CD4-positive, alpha-beta memory T cell (primary cell): ENCODE measurements at places on chromosomes 11 and 22. TPM values are rescaled to one million over a fixed set of nuclear protein-coding genes. Genes with fewer than 3 reads are reported as not detected.
A peak's percentile ranks its signal among the peaks of the same experiment; 100 is the strongest.

The SIDT2 gene
- total RNA-seq = 60.2 TPM

GRCh38 chr22:38236786-38237185, 35.0 kb downstream of the MAFF start:
- H3K27ac ChIP-seq = no peak overlapping the region
- DNase-seq = no peak
- H3K4me3 ChIP-seq = no peak overlapping the region
- no peaks in the 10 kb centered on the region for H3K27me3 ChIP-seq
- no peaks in the 10 kb centered on the region for H3K4me1 ChIP-seq

DNA sequence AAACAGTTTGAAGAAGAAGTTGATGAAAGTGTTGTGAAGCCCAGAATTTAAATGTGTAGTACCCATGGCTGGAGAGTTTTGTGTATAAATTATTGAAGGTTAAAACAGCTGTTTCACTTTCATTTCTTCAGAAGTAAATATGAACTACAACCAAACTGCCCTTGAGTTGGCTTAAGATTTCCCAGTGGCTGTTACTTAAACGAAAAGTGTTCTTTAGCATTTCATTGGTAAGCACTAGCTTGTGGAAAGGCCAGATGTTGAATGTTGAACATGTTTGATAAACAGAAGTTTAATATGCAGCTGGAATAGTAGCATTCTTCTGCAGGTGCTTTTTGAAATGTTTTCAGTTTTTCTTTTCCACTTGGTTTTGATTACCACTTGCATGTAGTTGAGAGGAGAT, 83.2 kb upstream of the TNRC6B start:
- H3K27me3 ChIP-seq = no peaks in the 10 kb centered on the region
- no peak overlapping the region for H3K4me3 ChIP-seq
- no peaks in the 10 kb centered on the region for H3K36me3 ChIP-seq
- H3K27ac ChIP-seq = no peak overlapping the region

DNA sequence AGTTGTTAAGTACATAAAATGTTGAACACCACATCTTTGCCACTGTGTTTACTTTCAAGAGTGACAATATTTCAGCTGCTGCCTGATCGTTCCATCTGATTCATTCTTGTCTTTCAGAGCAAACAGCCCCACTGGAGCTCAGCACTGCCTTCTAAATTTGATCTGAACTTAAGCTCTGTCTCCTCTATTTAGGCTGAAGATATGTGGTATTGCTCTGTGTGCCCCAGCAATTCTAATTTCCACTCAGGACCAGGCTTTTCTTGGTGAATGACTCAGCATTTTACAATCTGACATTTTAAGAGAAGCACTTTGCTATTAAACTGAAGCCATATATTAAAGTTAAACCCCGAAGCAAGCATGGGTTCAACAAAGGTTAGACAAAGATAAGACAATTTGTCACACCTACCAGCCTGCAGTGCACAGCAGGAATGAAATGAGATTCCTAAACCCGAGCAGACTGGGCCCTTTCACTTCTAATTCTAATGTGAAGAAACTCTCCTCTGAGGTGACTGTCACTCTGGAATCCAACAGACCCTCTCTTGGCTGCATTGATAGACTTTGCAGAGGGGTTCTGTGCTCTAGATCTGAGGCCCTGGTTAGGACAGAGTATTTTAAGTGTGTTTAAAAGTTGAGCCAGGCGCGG, 41.7 kb upstream of the PLET1 start:
- no peak overlapping the region for H3K4me3 ChIP-seq
- no peaks in the 10 kb centered on the region for H3K27me3 ChIP-seq
- peaks cover 19% of the 10 kb centered on the region for H3K4me1 ChIP-seq

DNA sequence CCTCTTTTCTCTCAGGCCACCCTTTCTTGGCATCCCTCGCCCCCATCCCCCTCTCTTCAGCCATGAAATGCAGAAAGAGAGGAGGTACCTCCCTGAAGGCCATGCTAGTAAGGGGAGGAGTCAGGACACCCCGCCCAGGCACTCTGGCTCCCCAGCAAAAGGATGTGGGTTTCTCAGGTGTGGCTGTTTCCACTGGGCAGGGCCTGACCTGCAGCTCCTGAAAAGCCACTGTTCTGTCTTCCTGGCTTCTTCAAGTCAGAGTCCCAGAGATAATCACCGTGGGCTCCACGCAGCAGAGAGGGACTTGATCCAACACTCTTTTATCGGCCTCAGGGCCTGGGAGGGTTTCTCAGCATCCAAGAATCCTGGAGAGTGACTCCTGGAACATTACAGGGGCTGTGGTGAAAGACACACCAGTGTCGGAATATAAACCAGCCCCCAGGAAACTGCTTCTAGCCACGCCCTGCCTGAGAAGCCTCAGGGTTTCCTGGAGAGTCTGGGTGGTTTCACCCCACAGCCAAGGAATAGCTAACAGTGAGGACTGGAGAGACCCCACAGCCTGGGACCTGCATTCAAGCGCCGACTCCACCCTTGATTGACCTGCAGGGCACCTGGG, 45.7 kb upstream of the TSPAN18 start:
- peak overlapping the region; percentile 44 for H3K4me3 ChIP-seq
- H3K36me3 ChIP-seq = no peaks in the 10 kb centered on the region
- peaks cover 52% of the 10 kb centered on the region for H3K4me1 ChIP-seq
- DNase-seq = peak; percentile 75

DNA sequence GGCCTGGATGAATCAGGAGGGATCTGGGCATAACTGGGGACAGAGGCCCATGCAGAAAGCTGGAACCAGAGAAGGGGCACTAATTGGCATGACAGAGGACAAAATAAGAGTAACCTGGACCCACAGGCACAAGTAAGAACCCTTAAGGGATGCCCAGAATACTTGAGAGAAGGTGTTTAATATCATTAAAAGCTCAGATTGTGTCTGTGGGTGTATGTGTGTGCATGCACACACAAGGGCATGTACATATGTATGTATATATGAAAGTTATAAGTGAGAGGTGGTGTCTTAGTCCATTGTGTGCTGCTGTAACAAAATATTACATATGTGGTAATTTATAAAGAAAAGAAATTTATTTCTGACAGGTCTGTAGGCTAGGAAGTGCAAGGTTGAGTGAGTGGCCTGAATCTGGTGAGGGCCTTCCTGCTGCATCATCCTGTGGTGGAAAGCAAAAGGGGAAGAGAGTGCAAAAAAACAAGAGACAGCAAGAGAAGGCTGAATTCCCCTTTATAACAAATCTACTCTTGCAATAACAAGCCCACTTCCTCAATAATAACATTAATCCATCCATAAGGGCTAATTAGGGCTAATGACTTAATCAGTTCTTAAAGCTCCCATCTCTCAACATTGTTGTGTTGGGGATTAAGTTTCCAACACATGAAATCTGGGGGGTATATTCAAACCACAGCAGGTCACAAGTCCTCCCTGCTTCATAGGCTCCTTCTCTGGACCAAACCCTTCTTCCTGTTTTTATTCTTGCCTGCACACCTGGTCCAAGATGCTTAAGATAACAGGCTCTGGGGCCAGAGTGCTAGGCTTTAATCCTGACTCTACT, 68.3 kb upstream of the POU2AF2 start:
- DNase-seq = no peak
- no peak overlapping the region for H3K4me3 ChIP-seq
- no peak overlapping the region for H3K27ac ChIP-seq
- H3K27me3 ChIP-seq = no peaks in the 10 kb centered on the region
- no peaks in the 10 kb centered on the region for H3K4me1 ChIP-seq

The C11orf42 gene
- total RNA-seq = not detected

The OR10D3 gene
- total RNA-seq = not detected

- DNase-seq = no peak
- no peak overlapping the region for H3K4me3 ChIP-seq
- H3K27ac ChIP-seq = no peak overlapping the region
- H3K27me3 ChIP-seq = no peaks in the 10 kb centered on the region
These were observed 88.4 kb downstream of the MORC2 start for GRCh38 chr22:30880181-30880601.

DNA sequence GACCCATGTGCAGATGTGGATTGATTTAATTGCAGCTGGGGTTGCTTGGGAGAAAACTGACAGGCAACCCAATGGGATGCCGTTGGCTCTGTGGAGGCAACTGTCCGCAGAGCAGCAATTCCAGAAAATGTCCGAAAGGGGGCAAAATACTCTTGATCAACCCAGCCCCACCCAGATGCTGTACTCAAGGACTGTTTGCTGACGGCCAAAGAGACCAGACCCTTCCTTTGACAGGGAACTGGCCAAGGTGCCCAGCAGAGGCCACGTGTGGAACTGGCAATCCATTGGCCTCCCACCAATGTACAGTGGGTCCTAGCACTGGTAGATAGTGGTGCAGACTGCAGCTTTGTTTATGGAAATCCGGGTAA, 29.7 kb upstream of the KCNA4 start:
- no peak overlapping the region for H3K27ac ChIP-seq
- no peaks in the 10 kb centered on the region for H3K4me1 ChIP-seq
- H3K36me3 ChIP-seq = no peaks in the 10 kb centered on the region
- H3K4me3 ChIP-seq = no peak overlapping the region

GRCh38 chr11:84247926-84248325, 961.8 kb upstream of the CCDC90B start:
- no peak overlapping the region for H3K4me3 ChIP-seq
- no peaks in the 10 kb centered on the region for H3K4me1 ChIP-seq
- H3K27ac ChIP-seq = no peak overlapping the region
- no peak for DNase-seq
- H3K27me3 ChIP-seq = no peaks in the 10 kb centered on the region
- H3K36me3 ChIP-seq = no peaks in the 10 kb centered on the region

The SLC5A12 gene
- not detected for total RNA-seq

DNA sequence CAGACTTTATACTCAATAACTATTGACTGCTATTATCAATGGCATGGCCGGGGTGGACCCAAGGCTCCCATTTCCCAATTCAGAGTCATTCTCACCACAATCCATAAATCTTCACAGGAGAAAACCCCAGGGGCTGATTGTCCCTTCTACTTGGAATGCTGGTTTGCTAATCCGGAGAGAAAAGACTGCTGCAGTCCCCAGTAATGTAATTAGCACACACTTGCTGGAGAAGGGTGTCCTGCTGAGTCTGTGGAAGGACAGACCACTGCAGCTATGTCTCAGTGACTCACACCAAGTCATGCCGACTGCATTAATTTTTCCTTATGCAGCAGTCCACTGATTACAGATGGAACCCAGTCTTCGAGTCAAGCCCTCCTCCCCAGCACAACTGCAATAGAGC, 5.9 kb upstream of the ETS1 start:
- no peak for DNase-seq
- H3K4me3 ChIP-seq = no peak overlapping the region
- H3K27ac ChIP-seq = no peak overlapping the region
- H3K4me1 ChIP-seq = no peaks in the 10 kb centered on the region
- no peaks in the 10 kb centered on the region for H3K27me3 ChIP-seq
- no peaks in the 10 kb centered on the region for H3K36me3 ChIP-seq

The MACROD1 gene
- 8.7 TPM for total RNA-seq

The OR8D2 gene
- not detected for total RNA-seq

DNA sequence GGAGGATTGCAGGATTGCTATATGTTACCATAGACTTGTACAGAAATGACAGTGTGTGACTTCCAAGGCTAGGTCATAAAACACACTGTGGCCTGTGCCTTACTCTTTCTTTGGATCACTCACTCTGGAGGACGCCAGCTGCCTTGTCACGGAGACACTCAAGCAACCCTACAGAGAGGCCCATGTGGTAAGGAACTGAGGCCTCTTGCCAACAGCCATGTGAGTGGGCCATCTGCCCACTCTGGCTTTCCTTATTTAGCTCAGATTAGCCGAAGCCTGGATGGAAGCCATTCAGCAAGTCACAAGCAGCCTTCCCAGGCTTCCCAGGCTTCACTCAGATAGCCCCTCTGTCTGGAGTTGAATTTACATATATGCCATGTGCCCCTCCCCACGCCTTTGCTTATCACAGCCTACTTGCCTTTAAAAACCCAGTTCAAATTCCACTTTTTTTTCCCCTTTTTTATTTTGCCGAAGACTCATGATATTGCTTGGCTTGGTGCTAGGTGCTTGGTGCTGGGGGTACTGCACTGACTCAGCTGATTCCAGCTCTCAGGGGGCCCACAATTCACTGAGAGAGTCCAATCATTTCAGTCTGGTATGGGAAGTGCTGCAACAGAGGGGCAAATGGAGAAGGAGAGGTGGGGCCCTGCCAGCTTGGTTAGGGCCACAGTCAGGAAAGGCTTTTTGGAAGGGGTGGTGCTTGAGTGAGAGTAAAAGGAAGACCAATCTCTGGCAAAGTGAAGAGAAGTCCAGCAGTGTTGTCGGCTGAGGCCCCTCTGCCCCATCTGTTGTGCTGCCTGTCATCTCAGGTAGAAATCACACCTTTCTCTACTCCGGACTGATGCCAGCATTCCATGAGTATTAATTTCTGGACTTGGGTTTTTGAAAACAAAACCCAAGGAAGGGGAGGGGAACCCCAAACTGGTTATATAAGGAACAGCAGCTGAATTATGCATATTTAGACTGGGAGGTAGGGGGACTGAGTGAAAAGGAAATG, 14.5 kb upstream of the P4HA3 start:
- DNase-seq = no peak
- H3K36me3 ChIP-seq = no peaks in the 10 kb centered on the region
- no peak overlapping the region for H3K27ac ChIP-seq
- no peaks in the 10 kb centered on the region for H3K4me1 ChIP-seq

DNA sequence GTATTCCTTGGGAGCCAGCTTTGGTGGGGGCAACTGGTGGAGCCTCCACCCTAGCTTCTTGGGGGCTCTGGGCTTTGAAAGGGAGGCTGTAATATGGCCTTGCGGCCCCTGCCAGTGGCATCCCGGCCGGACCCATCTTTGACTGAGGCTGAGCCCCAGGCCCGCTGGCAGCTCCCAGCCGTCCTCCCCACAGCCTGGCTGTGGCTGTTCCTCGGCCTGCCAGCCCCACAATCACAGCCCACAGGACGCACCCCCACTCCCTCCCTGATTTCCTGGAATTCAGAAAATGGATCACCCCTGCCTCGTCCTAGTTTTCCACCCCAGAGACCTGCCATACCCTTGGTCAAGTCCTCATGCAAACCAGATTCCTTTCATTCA, 23.2 kb downstream of the SERPINH1 start:
- H3K4me1 ChIP-seq = peaks cover 11% of the 10 kb centered on the region
- no peaks in the 10 kb centered on the region for H3K36me3 ChIP-seq
- no peak overlapping the region for H3K27ac ChIP-seq
- DNase-seq = no peak
- H3K4me3 ChIP-seq = no peak overlapping the region
- no peaks in the 10 kb centered on the region for H3K27me3 ChIP-seq

The IGF2 gene
- not detected for total RNA-seq

DNA sequence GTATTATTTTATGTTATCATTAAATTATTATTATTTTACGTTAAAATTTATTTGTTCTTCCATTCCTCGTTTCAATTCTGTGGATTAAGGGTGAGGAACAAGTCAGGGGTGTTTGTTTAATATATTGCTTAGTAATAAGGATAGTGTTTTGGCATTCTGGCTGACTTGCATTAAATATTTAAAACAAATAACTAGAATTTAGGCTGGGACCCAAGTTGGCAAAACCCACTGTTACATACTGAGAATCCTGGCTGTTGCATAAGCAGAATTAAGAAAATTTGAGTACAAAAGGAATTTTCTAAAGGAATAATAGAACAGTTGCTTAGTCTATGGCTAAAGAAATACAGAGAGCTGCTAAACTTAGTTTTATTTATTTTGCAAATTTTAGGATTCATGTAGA, 196.4 kb downstream of the GUCY1A2 start:
- no peaks in the 10 kb centered on the region for H3K36me3 ChIP-seq
- H3K4me3 ChIP-seq = no peak overlapping the region
- no peaks in the 10 kb centered on the region for H3K27me3 ChIP-seq
- no peaks in the 10 kb centered on the region for H3K4me1 ChIP-seq
- DNase-seq = no peak
